Thymus (tissue), 14 donors: ENCODE measurements at places on chromosomes 5 and 9.
A peak's percentile ranks its signal among the peaks of the same experiment; 100 is the strongest.

DNA sequence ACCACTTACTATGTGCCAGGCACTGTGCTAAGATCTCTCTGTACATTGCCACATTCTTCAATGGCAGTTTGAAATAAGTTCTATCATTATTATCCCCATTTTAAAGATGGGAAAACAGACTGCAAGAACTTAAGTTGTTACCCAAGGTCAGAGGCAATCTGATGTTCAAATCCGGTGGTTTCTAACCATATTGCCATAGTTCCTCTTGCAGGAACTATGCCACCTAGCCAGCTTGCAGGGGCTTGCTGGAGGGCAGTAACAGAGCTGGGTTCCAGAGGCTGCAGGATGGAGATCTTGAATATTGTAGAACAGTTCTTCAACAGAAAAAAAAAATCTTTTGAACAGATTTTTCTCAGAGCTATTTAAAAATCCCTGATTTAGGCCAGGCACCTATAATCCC lies 71.8 kb upstream of the TNFAIP8 start:
- H3K27me3 ChIP-seq, result no peaks in the 10 kb centered on the region
- H3K36me3 ChIP-seq, result peaks cover 5% of the 10 kb centered on the region
- peaks cover 66% of the 10 kb centered on the region for H3K4me1 ChIP-seq
- no peak for DNase-seq
- H3K4me3 ChIP-seq, result no peak overlapping the region

GRCh38 chr9:22790329-22790728 lies 343.7 kb downstream of the DMRTA1 start:
- no peak for DNase-seq
- H3K36me3 ChIP-seq, result no peaks in the 10 kb centered on the region
- H3K27me3 ChIP-seq, result no peaks in the 10 kb centered on the region
- no peaks in the 10 kb centered on the region for H3K4me1 ChIP-seq
- H3K27ac ChIP-seq, result no peak overlapping the region
- H3K4me3 ChIP-seq, result no peak overlapping the region

DNA sequence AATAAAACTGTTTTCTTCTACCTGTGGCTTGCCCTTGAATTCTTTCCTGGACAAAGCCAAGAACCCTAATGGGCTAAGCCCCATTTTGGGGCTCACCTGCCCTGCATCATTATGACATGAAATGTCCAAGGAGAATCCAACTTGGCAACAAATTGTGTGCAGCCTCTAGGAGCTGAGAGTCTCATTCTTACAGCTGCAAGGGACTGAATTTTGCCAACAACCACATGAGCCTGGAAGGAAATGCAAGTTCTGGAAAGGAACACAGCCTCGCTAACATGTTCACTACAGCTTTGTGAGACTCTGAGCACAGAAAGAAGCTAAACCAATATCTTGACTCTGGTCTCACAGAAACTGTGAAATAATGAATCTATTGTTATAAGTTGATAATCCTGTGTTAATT lies 94.8 kb upstream of the CDH12 start:
- H3K27ac ChIP-seq, result no peak overlapping the region
- H3K4me3 ChIP-seq, result no peak overlapping the region

GRCh38 chr5:72436796-72437471 lies 70.3 kb downstream of the ZNF366 start:
- no peaks in the 10 kb centered on the region for H3K4me1 ChIP-seq
- no peak overlapping the region for H3K27ac ChIP-seq
- DNase-seq, result no peak
- H3K4me3 ChIP-seq, result no peak overlapping the region
- H3K36me3 ChIP-seq, result no peaks in the 10 kb centered on the region
- no peaks in the 10 kb centered on the region for H3K27me3 ChIP-seq

- H3K36me3 ChIP-seq, result no peaks in the 10 kb centered on the region
- no peak for DNase-seq
- H3K27ac ChIP-seq, result no peak overlapping the region
- no peaks in the 10 kb centered on the region for H3K27me3 ChIP-seq
- H3K4me1 ChIP-seq, result no peaks in the 10 kb centered on the region
Observed at GRCh38 chr9:77460938-77461337, 187.2 kb downstream of the GNA14 start.

GRCh38 chr5:143187495-143187894 lies 216.0 kb downstream of the NR3C1 start:
- H3K4me1 ChIP-seq, result no peaks in the 10 kb centered on the region
- no peaks in the 10 kb centered on the region for H3K27me3 ChIP-seq
- no peaks in the 10 kb centered on the region for H3K36me3 ChIP-seq
- no peak for DNase-seq
- H3K4me3 ChIP-seq, result no peak overlapping the region

- no peak overlapping the region for H3K4me3 ChIP-seq
- peaks cover 19% of the 10 kb centered on the region for H3K4me1 ChIP-seq
- no peaks in the 10 kb centered on the region for H3K36me3 ChIP-seq
- no peak overlapping the region for H3K27ac ChIP-seq
- no peaks in the 10 kb centered on the region for H3K27me3 ChIP-seq
- DNase-seq, result no peak
Observed at GRCh38 chr5:170327168-170327567, 29.6 kb upstream of the LCP2 start.

GRCh38 chr5:10264604-10265003 lies 14.5 kb downstream of the CCT5 start:
- DNase-seq, result no peak
- no peak overlapping the region for H3K4me3 ChIP-seq

DNA sequence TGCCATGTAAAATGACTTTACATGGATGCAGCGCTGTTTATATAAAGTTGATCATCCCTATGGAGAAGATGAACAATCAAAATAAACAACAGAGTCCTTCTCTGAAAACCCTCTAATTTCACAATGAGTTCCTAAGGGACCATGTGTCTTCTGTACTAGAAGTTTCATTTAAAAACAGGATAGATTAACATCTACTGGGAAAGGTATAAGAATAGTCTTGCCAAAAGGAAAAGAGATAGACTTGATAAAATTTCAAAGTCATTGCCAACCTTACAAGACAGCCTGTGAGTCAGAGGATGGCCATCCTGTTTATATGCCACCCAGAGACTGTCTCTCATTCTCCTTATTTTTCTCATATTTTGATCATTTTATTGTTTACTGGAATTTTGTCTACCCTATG lies 367.1 kb upstream of the PDE4D start:
- no peaks in the 10 kb centered on the region for H3K36me3 ChIP-seq
- no peaks in the 10 kb centered on the region for H3K4me1 ChIP-seq
- no peak overlapping the region for H3K4me3 ChIP-seq
- H3K27ac ChIP-seq, result no peak overlapping the region
- H3K27me3 ChIP-seq, result no peaks in the 10 kb centered on the region
- no peak for DNase-seq

DNA sequence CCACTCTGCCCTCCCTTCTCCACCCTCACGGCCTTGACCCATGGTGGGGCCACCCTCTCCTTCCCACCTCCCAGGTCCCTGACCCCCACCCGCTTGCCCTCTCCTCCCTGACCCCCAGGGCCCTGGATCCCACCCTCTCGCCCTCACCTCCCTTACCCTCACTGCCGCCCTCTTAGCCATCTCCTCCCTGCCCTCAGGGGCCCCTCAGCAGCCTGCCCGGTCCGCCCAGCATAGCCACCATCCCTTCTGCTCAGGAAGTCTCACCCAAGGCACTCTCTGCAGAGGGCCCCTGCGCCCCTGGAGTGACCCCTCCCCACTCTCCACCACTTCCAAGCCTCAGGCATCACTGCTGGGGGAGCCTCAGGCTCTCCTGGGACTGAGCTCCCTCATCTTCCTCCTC lies 66.3 kb downstream of the MRPL36 start:
- H3K4me1 ChIP-seq, result no peaks in the 10 kb centered on the region
- H3K27me3 ChIP-seq, result peaks cover 7% of the 10 kb centered on the region
- no peak overlapping the region for H3K4me3 ChIP-seq
- no peak overlapping the region for H3K27ac ChIP-seq
- DNase-seq, result no peak

- no peak overlapping the region for H3K27ac ChIP-seq
- H3K36me3 ChIP-seq, result no peaks in the 10 kb centered on the region
- no peak overlapping the region for H3K4me3 ChIP-seq
Observed at GRCh38 chr9:114291064-114291474, 31.8 kb upstream of the ORM1 start.

- H3K4me3 ChIP-seq, result peak overlapping the region; percentile 65
- H3K27me3 ChIP-seq, result peaks cover 73% of the 10 kb centered on the region
- DNase-seq, result no peak
- H3K4me1 ChIP-seq, result peaks cover 19% of the 10 kb centered on the region
- H3K27ac ChIP-seq, result no peak overlapping the region
- H3K36me3 ChIP-seq, result no peaks in the 10 kb centered on the region
Observed at GRCh38 chr5:115168829-115169486, 750 bp downstream of the TRIM36 start.

DNA sequence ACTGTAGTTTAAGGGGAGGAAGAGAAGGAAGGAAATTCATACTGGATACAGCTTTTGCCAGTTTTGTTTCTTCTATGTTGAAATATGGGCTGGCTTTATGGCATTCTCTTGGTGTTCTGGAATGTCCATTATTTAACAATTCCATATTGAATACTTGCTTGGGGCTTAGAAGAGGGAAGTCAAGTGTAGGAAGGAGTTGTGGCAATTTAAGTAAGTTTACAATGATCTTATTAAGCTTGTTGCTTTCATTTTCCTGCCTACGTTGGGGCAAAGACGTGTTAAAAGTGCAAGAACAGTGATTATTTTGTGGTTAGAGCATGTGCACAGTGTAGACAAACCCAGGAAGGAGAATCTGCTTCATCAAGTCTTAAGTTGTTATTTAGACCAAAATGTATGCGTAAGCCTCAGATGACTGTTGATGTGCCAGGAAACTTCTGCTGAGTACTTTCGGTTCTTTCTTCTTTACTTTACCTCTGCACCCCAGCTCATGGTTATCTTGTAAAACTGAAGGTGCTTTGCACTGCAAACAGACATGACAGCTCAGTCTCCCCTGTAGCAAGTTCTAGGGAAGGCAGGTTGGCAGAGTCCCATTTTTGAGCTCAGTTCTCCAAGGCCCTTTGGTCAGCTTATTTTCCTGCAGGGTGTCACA lies 75.8 kb downstream of the F2RL2 start:
- H3K27ac ChIP-seq, result peak overlapping the region; percentile 70
- no peak for DNase-seq
- no peaks in the 10 kb centered on the region for H3K36me3 ChIP-seq
- peaks cover 3% of the 10 kb centered on the region for H3K4me1 ChIP-seq
- no peak overlapping the region for H3K4me3 ChIP-seq

GRCh38 chr9:99628849-99629620 lies 192.7 kb upstream of the NR4A3 start:
- no peak for DNase-seq
- no peak overlapping the region for H3K4me3 ChIP-seq
- no peaks in the 10 kb centered on the region for H3K4me1 ChIP-seq
- H3K27ac ChIP-seq, result no peak overlapping the region
- no peaks in the 10 kb centered on the region for H3K27me3 ChIP-seq

DNA sequence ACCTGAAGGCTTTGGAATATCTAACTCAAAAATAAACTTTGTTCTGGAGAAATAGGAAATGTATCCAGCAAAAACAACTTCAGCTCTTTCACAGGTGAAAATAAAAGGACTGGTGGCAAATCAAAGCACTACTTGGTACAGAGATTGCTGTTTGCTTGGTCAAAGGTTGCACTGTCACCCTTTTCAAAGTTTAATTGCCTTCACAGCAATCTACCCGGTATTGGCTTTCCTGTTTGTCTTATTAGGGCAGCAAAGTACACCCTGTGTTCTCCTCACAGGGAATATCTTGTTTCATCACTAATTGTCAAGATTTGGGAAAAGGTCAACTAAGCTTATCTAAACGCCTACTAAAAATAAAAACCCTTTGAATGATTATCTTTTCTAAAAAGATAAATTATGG lies 214.1 kb upstream of the ADCY2 start:
- no peak overlapping the region for H3K27ac ChIP-seq
- DNase-seq, result no peak
- H3K27me3 ChIP-seq, result no peaks in the 10 kb centered on the region
- H3K4me3 ChIP-seq, result no peak overlapping the region
- H3K36me3 ChIP-seq, result no peaks in the 10 kb centered on the region
- no peaks in the 10 kb centered on the region for H3K4me1 ChIP-seq

DNA sequence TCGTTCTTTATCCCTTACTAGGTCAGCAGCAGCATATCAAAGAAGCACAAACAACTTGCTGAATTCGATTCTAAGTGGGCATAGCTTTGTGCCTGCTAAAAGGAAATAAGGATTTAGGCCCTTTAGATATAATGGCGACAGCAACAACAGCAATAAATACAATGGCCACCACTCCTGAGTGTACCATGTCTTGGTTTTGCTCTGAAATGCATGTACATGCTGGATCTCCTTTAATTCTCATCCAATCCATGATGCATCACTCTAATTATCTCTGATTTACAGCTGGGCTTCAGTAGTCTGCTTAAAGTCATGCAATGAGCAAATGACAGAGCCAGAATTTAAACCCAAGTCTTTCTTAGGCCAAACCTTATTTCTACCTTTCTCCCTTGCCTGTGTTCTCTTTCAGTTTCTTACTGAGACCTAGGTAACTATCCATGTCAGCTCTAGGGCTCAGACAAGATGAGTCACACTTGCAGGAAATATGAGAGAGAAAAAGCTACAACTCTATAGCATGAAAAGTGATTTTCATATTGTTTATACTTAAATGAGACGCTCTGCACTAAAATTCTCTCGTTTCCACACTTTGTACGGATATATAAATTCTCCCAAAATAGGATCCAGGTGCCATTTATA lies 111.8 kb downstream of the HMHB1 start:
- no peaks in the 10 kb centered on the region for H3K36me3 ChIP-seq
- no peaks in the 10 kb centered on the region for H3K27me3 ChIP-seq
- DNase-seq, result no peak
- no peaks in the 10 kb centered on the region for H3K4me1 ChIP-seq
- H3K4me3 ChIP-seq, result no peak overlapping the region
- H3K27ac ChIP-seq, result no peak overlapping the region

DNA sequence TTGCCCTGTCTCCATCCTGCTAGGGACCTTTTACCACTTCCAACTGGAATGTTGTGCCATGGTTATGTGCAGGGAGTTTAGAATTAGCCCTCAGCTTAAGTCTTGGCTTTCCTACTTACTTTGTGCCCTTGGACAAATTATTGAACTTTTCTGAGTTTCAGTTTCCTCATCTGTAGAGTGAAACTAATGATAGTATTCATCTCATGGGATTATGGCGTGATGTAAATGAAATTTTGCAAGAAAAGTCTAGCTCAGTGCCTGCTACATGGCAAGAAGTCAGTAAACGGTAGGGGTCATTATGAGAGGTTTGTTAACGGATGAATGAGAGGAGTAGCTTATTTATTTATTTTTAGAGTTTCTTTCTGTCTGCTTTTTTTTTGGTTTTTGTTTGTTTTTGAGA lies 1.8 kb downstream of the MVB12B start:
- H3K27me3 ChIP-seq, result peaks cover 11% of the 10 kb centered on the region
- no peaks in the 10 kb centered on the region for H3K36me3 ChIP-seq
- peak overlapping the region; percentile 94 for H3K4me3 ChIP-seq
- DNase-seq, result no peak
- H3K4me1 ChIP-seq, result peaks cover 30% of the 10 kb centered on the region
